ENCODE measurements at places on chromosomes 2 and 18. TPM values are rescaled to one million over a fixed set of nuclear protein-coding genes. Genes with fewer than 3 reads are reported as not detected.

The GALNT3 gene
- total RNA-seq: 27.8 TPM

The ADD2 gene
- 2.1 TPM for total RNA-seq

GRCh38 chr2:14778015-14778414 lies 145.5 kb downstream of the LRATD1 start:
- DNase-seq: no peak

DNA sequence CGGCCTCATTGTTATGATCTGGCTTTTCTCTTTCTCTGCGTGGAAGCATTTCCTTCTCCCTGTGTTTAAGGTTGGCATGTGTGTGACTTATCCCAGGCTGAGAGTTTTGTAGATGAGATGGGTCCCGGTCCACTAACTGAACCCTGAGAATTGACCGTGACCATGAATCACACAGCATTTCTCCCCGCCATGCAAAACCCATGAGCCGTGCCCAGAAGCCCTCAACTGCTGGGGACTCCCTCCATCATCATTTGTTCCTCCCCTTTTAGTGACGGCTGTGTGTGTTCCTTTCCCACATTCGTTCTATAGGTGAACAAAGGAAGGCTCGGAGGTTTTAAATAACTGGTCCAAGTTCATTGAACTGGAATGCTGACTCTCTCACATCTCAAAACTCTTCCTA lies 30.1 kb upstream of the TXNDC2 start:
- DNase-seq: no peak

The ERFE gene
- total RNA-seq: not detected

DNA sequence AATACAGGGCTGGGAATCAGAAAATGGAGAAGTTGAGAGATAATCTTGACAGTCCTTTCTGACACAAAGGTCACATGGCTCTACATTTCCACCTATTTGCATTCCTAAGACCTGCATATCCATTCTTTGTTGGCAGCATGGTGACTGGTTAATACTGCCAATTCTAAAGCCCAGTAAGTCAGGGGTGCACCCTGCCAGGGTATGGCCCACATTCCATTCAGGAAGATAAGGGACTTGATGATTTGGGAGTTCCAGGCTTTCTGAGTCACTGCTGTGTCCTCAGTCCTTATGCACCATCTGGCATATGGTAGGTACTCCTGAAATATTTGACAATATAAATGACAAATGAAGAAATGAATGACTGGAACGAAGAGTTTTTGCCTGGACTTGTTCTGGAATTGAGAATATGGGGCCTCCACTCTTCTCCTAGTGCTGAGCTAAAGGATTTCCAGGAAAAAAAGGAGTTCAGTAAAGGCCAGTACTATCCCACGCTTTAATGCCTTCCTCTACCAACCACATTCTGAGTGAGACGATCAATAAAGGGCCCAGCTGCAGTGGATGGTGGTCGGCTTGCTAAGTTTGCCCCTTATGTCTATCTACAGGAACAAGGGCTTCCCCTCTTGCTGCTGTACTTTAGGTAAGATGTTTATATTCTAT lies 31.7 kb upstream of the EIF2AK3 start:
- no peak for DNase-seq

DNA sequence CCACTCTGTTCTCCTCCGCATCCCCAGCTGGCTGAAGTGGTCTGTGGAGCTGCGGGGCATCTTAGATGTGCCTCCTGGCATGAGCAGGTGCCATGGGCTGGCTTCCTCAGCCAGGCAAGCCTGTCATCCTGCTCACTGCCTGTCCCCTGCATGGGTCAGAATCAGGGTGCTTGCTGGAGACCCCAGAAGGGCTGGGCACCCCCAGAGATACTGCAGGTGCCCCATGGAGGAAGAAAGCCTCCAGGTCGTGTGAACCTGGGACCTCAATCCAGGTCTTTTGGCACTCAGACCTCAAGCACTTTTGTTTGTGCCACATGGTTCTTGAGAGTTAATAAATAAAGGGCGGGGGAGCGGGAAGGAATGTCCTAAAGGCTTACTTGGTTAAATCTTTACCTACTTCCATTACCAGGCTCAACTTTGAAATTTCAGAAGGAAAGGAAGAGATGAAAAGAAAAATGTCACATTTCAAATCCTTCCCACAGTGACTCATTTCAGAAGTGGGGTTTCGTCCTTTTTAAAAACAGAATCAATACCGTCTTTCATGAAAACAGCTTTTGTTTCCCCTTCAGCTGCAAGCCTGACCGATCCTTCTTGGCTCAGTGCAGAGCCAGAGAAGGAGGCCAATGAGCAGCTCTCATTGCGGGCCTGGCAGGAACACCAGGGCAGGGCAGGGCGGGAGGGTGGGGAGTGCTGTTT lies 69.9 kb downstream of the RHOB start:
- DNase-seq: no peak

DNA sequence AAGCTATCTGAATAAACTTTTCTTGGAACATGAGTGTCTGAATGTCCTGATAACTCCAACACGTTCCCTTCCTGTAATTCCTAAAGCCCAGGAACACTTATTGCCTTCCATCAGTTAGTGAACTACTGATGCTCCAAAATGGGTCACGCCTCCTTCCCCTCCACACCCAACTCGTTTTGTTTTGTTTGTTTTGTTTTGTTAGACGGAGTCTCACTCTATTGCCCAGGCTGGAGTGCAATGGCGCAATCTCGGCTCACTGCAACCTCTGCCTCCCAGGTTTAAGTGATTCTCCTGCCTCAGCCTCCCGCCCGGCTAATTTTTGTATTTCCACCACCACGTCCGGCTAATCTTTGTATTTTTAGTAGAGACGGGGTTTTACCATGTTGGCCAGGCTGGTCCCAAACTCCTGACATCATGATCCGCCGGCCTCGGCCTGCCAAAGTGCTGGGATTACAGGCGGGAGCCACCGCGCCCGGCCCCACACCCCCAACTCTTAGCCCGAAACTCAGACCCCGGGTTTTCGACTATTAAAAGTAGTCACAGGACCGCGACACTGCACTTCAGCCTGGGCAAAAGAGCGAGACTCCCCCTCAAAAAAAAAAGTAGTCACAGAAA lies 774 bp downstream of the IER3IP1 start:
- DNase-seq: no peak

DNA sequence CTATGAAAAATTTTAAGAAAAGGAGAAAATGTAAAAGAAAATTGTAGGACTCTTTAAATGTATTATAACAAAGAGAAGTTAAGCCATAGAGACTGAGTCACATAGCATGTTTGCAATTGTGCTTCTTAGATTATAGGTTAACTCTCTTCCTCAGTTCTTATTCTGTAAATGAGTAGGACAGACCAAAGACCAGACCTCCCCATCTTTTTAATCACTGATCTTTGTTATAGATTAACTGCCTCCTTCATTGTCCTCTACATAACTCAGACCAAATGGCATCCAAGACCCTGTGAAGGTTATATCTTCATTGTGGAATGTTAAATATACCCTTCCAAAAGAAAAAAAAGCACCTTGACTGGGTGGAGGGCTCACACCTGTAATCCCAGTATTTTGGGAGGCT lies 316.9 kb upstream of the LRRTM4 start:
- DNase-seq: no peak

DNA sequence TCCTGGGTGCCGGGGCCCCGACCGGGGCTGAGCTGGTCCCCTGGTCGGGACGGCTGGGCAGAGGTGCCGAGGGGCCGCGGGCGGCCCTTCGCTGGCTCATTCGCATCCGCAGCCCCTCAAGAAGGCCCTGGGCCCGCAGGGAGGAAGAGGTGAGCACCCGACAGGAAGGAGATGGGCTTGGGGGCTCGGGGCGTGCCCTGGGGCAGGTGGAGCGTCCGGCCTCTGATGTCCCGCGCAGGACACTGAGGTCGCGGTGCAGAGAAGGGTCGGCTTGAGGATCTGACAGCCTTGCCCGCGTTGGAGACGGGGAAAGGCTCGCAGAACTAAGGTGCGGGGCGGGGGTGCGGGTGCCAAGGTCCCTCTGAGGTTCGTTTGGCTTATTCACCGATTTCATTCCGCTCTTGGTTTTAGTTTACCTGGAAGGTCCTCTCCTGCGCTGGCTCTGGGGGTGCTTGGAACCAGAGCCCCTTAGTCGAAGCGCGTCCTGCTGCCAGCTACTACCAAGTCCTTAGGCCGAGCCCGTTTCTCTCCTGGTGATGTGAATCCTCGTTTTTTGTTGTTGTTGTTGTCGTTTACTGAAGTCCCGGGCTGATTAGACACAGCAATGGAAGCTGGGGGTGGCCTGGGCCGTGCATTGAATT lies 18.9 kb upstream of the CD8A start:
- no peak for DNase-seq

GRCh38 chr2:36163520-36164254 lies 191.9 kb upstream of the CRIM1 start:
- no peak for DNase-seq

DNA sequence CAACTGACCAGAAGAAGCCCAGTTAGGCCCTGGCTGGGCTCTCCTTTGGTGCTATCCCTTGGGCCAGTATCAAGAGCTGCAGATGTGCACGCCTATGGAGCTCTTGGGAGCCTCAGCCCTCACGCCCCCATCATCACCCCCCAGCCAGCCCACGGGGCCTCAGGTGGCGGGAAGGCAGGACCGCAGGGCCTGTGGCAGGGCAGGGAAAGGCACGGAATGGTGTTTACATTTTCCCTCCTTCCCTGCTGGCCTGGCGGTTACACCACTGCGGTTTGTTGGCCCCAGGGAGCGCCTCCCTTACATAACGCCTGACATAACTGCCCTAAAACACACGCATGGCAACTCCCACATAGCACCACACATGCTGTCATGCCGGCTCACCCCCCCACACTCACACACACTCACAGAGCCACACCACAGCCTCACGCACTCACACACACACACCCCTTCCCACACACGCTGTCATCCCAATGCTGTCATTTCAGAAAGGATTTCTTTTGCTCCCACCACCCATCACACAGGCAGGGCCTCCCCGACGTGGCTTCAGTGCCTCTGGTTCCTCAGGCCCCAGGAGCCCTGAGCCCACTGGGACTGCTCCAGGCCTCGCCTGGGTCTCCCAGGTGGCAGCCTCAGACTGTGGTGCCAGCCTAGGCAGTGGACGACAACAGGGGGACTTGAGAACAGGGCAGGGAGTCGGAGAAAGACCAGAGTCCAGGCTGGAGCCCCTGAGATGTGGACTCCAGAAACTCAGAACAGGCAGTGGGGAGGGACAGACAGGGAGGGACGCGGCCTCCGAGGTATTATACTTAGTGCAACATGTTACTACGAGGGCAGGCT lies 15.7 kb downstream of the ZFP36L2 start:
- peak; percentile 82 for DNase-seq
